ENCODE measurements at places on chromosomes 12 and 14.

- DNase-seq, result no peak
Observed at GRCh38 chr12:30975581-30975980, 49.0 kb downstream of the TSPAN11 start.

GRCh38 chr12:106681210-106681609, 93.3 kb upstream of the RIC8B start:
- DNase-seq, result no peak

- DNase-seq, result no peak
Observed at GRCh38 chr12:127389923-127390322, 877.0 kb upstream of the TMEM132C start.

- no peak for DNase-seq
Observed at GRCh38 chr14:96102081-96102856, 63.1 kb downstream of the C14orf132 start.

- DNase-seq, result no peak
Observed at GRCh38 chr12:617304-617915, 45.8 kb downstream of the NINJ2 start.
